Smooth muscle cell of the brain vasculature (primary cell): ENCODE measurements at places on chromosomes 12 and 14.

GRCh38 chr12:76942267-76942666 lies 63.4 kb upstream of the CSRP2 start:
- DNase-seq = no peak

DNA sequence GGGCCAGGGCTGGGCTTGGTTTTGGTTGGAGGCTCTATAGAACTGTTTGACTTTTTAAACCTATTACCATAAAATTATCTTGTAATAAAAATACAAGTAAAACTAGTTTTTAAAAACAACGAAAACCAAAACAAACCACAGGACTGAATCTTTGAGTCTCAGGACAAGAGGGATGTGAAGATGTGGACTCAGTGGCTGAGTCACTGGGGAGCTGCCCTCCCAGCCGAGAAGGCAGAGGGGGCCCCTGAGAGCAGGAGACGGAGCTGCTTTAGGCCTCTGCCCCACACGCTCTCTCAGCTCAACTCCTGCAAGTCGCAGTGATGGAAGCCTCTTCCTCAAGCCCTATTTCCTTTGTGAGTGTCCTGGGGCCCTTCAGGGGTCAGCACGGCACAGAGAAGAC lies 59.0 kb downstream of the CDC42BPB start:
- DNase-seq = no peak

DNA sequence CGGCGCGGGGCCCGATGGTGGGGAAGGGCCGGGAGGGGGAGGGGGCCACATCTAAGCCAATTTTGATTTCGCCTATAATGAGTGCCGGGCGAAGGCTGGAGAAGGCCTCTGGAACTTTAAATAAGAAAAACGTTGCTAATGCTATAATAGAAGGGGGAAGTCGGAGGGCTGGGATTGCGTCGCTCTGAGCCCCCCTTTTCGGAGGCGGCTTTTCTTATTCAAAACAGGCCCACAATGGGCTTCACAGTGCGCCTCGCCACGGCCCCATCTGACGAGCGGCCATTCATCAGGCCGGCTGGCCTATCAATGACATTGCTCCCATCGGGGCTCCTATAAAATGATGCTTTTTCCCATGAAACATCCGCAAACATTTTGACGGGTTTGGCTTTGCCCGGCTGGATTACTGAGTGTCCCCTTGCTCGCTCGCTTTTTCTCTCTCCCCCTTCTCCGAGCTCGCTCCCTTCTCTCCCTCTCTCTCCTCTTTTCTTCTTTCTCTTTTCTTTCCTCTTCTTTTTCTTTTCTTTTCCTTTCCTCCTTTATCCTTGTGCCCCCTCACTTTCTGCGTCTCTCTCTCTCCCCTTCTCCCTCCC lies at the start of gene RFX4:
Gene RFX4, plus strand, starts transcription at position 364 of the 590 bp plus-strand sequence. CDS start 317 bp downstream, outside the sequence.
- no peak for DNase-seq

DNA sequence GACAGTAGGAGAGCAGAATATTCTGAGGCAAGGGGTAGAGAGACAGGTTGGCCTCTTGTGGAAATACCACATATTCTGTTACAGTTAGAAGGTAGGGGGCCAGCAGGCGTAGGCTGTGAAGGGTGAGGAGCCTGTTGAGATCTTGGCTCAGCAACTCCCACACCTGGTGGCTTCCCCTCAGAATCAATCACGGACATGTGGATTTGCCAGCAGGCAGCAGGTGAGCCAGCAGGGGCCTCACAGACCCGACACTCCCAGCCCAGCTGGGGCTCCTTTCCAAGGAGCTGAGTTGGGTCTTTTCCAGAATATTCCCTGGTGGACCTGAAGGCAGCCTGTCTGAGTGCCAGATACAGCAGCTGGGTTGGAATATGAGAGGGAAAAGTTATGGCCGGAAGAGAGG lies 150.0 kb upstream of the CRY1 start:
- DNase-seq = no peak
